ENCODE measurements at places on chromosomes 3 and 15. TPM values are rescaled to one million over a fixed set of nuclear protein-coding genes. Genes with fewer than 3 reads are reported as not detected.

DNA sequence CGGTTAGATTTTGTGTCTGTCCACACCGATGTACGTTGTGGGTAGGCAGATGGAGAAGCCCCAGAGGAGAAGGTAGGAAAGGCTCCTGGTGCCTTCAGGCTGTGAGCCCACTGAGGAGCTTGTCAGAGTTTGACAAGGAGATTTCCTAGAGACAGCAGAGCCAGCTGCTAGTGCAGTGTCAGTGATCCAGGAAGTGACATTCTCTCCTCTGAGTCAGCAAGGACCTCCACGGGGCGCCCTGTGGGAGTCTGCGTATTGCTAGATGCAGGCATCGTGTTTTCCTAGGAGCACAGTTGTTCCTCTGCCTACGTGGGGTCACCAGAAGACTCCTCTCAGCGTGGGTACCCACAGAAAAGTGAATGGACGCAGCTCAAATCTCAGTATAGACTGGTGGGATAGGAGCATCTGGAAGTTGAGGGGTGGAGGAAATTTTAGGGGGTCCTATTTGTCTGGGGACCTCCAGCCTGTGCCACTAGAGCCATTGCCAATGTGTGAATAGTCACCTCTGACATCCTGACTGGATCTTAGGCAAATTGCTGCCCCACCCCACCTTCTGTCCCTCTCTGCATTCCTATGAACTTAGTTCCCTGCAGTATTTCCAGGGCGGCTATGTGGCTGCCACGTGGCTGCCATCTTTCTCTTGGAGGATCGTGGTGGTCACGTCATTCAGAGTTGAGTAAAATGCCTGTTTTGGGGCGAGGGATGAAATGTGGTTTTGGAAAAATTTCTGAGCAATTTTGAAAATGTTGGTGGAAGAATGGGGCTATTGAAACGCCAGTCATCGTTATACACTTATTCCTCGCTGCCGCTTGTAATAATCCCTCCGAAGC, 84.8 kb upstream of the KLHL25 start:
- no peak for DNase-seq

- DNase-seq: no peak
These were observed 588.3 kb upstream of the NAALADL2 start for GRCh38 chr3:174270841-174271240.

DNA sequence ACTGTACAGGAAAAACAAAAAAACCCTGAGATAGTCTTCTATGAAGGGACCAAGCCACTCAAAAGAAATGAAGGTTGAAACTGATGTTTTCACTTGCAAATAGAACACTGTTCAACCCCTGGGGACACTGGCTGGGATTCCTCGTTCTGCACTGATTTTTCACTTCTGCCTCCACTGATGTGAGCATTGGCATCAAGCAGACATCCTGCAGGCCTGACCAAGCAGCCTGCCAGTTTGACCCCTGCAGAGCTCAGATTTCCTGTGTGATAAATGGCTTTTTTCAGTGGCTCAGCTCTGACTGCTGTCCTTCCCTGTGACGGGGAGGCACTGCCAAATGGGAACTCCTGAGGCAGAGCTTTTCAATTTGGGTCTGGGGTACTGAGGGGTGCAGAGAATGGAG, 50.0 kb downstream of the RASGRP1 start:
- no peak for DNase-seq

GRCh38 chr3:172063456-172064432, 24.4 kb downstream of the FNDC3B start:
- no peak for DNase-seq

GRCh38 chr15:96027501-96027900, 303.0 kb upstream of the NR2F2 start:
- no peak for DNase-seq

GRCh38 chr15:57045741-57046382, 127.4 kb downstream of the TCF12 start:
- DNase-seq: no peak

DNA sequence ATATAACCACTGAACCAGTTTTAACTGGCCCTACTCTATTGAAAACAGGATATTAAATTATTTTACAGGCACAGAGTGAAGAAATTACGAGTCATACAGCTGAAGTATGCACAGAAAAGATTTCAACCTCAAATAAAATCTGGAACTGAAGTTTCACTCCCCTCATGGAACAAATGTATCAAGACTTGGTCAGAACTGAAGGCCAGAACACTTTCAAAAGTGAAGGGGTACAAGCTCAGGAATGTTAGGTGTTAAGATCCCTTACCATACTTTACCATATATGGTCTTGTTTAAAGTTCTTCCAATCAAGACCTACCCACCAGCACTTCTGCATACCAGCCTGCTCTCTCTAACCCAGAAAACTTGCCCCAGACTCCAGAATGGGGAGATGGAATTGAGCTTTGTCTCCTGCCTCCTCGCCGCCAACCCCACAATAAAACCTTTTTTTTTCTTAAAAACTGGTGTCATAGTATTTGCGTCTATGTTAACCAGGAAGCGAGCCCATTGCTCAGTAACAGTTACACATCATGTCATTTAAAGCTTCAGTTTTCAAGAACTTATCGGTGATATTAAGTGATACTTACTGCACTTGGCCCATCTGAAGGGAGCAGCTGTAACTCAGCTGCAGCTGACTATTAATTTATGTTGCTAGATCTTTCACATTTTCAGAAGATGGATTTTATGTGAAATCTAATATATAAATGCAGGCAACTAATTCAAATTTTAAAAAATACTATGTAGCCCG, 59.9 kb downstream of the OXSM start:
- no peak for DNase-seq

GRCh38 chr15:36371509-36371908, 207.9 kb upstream of the CDIN1 start:
- DNase-seq: no peak

DNA sequence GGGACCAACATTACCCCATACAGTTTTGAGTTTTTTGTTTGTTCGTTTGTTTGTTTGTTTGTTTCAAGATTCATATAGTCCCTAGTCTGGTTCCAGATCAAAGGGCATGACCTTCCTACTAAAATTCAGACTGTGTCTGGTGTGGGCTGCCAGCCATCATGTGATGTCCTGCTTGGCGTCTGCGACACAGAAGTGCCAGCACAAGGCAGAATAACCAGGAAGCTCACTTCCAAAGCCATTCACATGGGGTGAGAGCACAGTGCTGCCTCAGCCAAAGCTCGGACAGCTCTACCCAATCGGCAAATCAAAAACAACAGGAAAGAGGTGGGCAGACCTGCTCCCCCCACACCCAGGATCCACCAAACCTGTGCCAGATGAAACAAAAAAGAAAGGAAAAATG, 142.6 kb upstream of the THBS1 start:
- DNase-seq: no peak

DNA sequence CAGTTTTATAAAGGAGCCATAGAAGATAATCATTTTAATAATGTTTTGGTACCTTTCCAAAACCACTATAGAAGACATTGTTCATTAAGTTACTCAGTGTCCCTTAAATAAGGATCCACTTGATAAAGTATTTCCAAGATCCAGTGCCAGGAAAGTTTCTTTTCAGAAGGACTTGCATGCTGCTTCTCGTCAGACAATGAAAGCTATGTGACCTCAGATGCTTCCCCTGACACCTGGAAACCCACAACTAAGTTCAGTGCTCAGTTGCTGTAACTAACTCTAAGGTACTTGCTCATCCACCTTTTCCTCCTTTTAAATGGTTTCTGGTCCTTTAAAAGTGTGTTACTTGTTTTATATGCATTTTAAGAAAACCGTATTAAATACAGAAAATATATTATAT, 7.3 kb downstream of the SSR3 start:
- no peak for DNase-seq

GRCh38 chr3:191523148-191523547, 62.2 kb downstream of the PYDC2 start:
- no peak for DNase-seq

SLC9C1 gene
- 0.89 TPM for total RNA-seq

GPR15 gene
- not detected for total RNA-seq

A4GNT gene
- not detected for total RNA-seq

FANCD2OS gene
- total RNA-seq: not detected

PTX3 gene
- total RNA-seq: 24.6 TPM

PPP2R3A gene
- total RNA-seq: 24.8 TPM

EIF5A2 gene
- 3.2 TPM for total RNA-seq

Measured in skin of body (tissue), 3 donors.